Lower leg skin (tissue), 4 donors: ENCODE measurements at places on chromosomes 3 and 15. TPM values are rescaled to one million over a fixed set of nuclear protein-coding genes. Genes with fewer than 3 reads are reported as not detected.

Gene TNFSF10
- total RNA-seq = 57.5 TPM

Gene USP13
- total RNA-seq = 9.4 TPM

Gene SLC38A3
- total RNA-seq = not detected

Gene KLF15
- total RNA-seq = 16.4 TPM

Gene SPTBN5
- total RNA-seq = 1.3 TPM

Gene PRTG
- 0.29 TPM for total RNA-seq
